ENCODE measurements at places on chromosomes 7 and 10.

DNA sequence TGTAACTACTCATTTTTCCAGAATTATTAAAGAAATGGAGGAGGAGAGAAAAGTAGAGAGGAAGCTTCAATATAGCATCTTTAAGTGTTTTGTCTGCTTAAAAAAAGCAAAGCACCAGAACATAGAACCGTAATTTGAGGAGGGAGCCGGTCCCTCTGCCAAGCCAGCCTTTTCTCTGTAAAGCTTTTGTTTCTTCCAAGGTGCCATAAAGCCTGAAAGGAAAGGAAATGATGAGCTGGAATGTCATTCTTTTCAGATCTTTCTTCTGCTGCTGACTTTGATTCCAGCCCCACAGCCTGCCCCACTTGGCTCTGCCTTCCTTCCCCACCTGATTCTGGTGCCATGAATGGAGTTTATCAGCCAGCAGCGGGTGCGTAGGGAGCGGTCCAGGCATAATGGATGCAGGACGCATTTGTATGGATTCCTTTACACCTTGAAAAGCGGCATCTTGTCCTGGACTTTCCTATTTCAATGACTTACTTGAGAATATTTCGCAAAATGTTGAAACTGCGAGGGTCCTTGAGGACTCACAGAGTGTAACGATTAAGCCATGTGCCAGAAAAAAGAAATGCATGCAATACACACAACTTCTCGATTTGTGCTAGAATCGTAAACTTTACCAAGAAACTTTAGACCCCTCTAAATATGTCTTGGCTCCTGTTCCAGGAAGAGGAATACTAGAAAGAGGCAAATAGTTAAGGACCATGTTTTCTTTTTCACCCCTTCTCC lies 569.5 kb upstream of the MGMT start:
- DNase-seq = no peak

DNA sequence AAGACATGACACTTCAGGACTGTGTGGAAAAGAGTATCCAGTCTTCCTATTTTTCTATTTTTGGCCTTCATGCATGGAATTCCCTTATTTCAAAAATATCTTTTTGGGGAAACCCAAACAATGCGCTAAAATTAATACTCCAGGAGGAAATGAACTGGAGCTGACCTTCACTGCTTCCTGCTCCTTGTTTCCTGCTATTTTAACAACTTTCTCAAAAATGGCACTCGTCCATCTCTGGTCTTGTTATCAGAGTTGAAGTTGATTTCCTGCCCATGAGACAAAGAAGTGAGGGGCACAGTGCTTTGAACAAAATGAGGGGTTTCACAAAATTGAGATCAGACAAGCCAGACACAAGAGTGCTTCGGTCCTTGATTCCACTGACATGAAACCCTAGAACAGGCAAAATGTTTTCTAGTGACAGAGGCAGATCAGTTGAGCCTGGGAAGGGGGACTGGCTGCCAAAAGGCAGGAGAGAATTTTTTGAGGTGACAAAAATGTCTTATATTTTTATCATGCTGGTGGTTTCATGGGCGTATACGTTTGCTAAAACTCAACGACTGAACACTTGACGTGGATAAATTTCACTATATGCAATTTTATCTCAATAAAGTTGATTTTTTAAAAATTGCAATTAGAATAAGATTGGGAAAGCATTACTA lies 193.2 kb downstream of the CREB5 start:
- DNase-seq = no peak

DNA sequence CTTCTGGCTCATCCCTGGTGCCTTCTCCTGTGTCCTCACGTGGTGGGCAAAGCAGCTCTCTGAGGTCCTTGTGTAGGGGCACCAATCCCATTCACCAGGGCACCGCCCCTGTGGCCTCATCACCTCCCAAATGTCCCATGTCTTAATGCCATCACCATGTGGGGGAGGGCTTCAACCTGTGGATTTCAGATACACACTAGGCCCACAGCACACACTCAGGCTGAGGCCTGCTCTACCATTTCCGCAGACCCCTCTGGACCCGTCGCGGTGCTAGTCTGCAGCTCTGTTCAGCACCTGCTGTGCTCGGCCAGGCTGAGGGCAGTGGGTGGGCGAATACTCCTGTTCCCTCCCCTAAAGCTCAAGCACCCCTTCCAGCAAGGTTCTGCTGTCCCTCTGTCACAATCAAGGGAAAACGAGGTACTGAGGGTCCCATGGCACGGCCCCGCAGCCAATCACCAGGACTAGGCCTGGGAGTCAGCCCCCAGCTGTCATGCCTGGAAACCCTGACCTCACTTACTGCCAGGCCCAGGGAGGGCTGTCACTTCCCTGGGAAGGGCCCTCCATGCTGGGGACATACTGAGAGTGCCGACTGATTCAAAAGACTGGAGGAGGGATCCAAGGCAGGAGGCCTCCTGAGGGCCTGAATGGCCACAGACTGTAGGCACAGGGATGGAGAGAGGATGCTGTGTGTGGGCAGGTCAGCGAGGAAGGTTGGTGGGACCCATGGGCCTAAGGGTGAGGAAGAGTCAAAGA lies 123.8 kb upstream of the RET start:
- DNase-seq = no peak

- no peak for DNase-seq
These were observed 583.3 kb upstream of the SORCS1 start for GRCh38 chr10:107747851-107748250.

GRCh38 chr7:69819333-69819705 lies 221.0 kb downstream of the AUTS2 start:
- DNase-seq = no peak

DNA sequence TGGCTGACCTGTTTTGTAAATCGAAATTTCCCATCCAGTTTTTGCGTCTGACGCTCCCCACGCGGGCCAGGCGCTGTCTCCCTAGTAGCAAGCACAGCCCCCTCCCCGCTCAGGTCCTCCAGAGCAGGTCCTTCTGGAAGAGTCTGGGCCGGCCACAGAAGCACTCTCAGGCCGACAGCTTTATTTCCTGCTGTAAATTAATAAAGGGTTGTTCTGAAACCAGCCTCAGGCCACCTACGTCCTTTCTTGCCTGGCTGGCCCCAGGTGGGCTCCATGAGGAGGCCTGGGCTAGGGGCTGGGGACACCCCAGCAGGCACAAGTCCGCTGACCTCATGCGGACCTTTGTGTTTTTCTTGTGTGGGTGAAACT lies 35.2 kb downstream of the CAMK2B start:
- DNase-seq = no peak

GRCh38 chr10:4073912-4074311 lies 288.9 kb upstream of the KLF6 start:
- DNase-seq = peak; percentile 97

DNA sequence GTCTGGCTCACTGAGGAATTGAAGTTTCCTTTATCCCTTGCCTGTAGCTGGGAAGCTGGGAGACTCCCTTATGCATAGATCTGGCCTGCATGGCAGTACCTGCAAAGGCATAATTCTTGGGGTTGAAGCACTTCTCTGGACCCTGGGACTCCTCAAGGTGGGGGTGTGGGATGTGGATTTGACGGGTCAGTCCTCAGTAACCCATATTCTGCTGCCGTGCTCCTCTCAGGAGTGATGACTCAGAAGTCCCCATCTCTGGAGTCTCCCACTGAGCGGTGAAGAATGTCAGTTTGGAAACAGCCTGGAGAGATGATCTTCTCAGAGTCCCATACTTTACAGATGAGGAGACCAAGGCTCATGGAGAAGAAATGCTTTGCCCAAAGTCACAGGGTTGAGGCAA lies 49.0 kb downstream of the SORCS3 start:
- DNase-seq = no peak

DNA sequence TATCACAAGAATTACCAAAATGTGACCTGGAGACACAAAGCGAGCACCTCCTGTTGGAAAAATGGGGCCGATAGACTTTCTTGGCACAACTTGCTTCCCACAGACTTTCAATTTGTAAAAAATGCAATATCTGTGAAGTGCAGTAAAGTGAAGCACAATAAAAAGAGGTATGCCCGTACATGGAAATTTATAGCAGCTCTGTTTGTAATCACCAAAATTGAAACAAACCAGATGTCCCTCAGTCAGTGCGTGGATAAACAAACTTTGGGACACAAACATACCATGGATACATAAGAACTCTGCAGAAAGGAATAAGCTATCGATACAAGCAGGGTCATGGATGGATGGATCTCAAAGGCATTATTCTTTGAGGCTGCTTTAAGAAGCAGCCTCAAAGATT lies 33.6 kb downstream of the ARID5B start:
- no peak for DNase-seq

DNA sequence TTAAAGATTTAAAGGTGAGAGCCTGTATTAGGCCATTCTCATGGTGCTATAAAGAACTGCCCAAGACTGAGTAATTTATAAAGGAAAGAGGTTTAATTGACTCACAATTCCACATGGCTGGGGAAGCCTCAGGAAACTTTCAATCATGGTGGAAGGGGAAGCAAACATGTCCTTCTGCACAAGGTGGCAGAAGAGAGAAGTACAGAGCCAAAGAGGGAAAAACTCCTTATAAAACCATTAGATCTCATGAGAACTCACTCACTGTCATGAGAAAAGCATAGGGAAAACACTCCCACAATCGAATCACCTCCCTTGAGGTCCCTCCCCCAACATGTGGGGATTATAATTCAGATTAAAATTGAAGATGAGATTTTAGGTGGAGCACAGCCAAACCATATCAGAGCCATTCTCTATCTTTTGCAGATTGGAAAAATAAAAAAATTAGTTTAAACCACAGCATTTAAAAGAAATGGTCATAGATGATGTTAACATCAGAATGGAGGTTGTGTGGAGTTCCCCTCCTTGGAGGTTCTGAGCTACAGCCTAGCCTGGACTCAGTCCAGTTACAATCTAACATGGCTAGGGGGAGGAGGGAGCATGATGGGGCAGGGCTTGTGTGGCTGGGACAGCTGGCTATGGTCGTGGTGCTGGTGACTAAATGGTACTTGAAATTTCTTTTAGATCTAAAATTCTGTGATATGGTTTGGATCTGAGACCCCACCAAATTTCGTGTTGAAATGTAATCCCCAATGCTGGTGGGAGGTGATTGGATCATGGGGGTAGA lies 33.1 kb downstream of the GSTO2 start:
- DNase-seq = no peak

- peak; percentile 64 for DNase-seq
These were observed 12.0 kb upstream of the GSAP start for GRCh38 chr7:77427996-77428603.

- DNase-seq = no peak
These were observed 48.0 kb upstream of the CARD11 start for GRCh38 chr7:3091631-3092030.

DNA sequence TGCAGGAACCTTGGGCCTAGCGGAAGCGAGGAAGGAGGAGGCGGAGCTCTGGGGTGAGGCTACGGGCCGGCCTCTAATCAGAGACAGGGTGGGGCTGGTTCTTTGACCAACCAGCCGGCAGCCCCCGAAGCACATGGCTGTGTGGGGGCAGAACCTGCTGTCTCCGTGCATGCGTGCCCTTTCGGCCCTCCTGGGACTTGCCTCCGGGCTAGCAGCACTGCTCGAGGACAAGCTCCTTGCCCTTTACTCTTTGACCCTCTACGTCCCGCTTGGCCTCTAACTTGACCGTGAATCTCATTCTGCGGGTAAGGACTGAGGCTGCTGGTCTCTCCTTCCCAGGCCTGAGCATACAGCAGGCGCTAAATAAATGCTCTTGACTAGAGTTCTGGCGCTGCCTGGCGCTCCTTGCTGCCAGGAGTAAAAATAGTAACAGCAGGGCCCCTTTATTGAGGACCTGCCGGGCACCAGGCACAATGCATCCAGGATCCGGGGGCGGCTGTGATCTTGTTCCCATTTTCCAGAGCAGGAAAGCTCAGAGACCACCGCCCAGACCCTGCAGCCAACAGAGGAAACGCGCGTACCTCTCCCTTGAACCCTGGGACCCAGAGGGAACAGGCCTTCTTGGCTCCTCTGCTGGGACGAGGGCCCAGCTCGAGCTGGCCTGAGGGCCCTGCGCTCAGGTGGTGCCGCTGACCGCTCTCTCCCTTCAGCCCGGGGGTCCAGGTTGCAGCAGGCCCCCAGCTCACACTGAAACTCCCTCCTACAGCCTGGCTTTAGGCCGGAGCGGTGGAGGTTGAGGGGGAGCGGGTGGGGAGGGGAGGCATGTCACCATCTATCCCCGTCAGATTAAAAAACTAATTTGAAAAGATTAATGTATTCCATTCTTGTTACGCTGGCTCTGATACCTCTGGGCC lies 2.7 kb upstream of the COMTD1 start:
- DNase-seq = no peak

- no peak for DNase-seq
These were observed 90.6 kb upstream of the PPP2R2D start for GRCh38 chr10:131810036-131810804.

DNA sequence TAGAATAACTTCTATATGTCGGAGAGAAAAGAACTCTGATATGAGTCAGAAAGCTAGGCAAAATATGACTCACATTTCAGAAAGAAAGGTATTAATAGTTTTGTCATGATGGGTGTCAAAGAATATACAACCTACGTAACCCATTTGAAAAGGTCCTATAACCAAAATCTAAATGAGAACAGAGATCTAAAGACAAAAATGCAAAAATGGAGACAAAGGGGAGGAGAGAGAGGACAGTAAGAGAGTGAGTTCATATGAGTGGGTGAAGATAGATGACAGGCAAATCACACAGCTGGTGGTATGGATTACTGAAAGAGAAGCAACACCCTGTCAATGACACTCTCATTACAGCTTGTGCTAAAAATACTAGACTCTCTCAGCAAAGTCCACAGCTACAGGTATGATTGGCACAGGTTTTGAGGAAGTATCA lies 25.6 kb downstream of the ANKMY2 start:
- DNase-seq = no peak

All from fibroblast of skin of scalp (primary cell).